ENCODE measurements at places on chromosomes 4 and X.

GRCh38 chr4:98794565-98795205 lies 134.2 kb downstream of the EIF4E start:
- H3K27ac ChIP-seq = no peak overlapping the region
- no peaks in the 10 kb centered on the region for H3K36me3 ChIP-seq
- no peaks in the 10 kb centered on the region for H3K27me3 ChIP-seq
- no peak for DNase-seq
- no peaks in the 10 kb centered on the region for H3K4me1 ChIP-seq

- no peak overlapping the region for H3K27ac ChIP-seq
- no peak overlapping the region for H3K4me3 ChIP-seq
- DNase-seq = no peak
- no peaks in the 10 kb centered on the region for H3K4me1 ChIP-seq
- H3K36me3 ChIP-seq = no peaks in the 10 kb centered on the region
These were observed 20.5 kb downstream of the ANOS1 start for GRCh38 chrX:8711401-8711800.

DNA sequence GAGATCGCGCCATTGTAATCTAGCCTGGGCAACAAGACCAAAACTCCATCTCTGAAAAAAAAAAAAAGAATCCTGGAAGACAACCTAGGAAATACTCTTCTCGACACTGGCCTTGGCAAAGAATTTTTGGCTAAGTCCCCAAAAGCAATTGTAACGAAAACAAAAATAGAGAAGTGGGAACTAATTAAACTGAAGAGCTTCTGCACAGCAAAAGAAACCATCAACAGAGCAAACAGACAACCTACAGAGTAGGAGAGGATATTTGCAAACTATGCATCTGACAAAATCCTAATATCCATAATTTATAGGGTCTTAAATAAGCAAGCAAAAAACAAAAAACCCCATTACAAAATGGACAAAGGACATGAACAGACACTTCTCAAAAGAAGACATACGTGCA lies 76.5 kb upstream of the DUSP21 start:
- H3K4me3 ChIP-seq = no peak overlapping the region
- H3K27me3 ChIP-seq = no peaks in the 10 kb centered on the region
- no peak for DNase-seq
- no peaks in the 10 kb centered on the region for H3K36me3 ChIP-seq

DNA sequence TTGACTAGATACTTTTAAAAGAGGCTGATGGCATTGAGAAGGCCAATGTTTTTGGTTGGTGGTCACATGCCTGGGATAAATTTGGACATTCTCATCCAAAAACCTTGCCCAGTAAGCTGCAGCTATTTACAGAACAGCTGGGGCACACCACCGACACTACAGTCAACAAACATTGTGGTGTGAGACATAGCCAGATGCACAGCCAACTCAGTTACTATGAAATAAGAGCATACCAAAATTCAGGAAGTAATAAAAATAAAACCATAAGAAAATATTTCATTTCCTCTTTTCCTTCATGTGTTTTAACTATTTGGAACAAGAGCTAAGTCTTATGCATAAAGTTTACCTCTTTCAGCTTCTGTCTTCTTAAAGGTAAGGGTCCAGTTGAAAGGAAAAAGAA lies 8.8 kb downstream of the PPM1K start:
- peaks cover 16% of the 10 kb centered on the region for H3K4me1 ChIP-seq
- H3K36me3 ChIP-seq = no peaks in the 10 kb centered on the region
- no peak for DNase-seq
- H3K27ac ChIP-seq = no peak overlapping the region
- H3K27me3 ChIP-seq = no peaks in the 10 kb centered on the region
- H3K4me3 ChIP-seq = no peak overlapping the region

DNA sequence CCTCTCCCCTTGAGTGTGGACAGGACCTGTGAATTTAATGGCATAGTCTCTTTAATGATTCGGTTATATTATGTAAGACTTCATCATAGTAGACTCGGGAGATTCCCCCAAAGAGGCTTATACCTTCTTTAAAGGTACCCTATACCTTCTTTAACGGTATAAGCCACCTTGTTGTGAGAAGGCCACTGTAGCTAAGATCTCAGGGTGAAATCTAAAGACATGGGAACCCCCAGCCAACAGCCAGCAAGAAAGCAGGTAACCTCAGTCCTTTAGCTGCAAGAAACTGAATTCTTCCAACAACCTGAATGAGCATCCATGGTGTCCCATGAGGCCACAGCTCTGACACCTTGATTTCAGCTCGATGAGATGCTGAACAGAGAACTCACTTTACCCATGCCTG lies 931 bp downstream of the DDX60 start:
- DNase-seq = no peak
- peak overlapping the region; percentile 88 for H3K4me3 ChIP-seq
- no peaks in the 10 kb centered on the region for H3K36me3 ChIP-seq
- H3K27me3 ChIP-seq = no peaks in the 10 kb centered on the region
- H3K4me1 ChIP-seq = peaks cover 3% of the 10 kb centered on the region

GRCh38 chr4:144715230-144715629 lies 69.3 kb downstream of the HHIP start:
- H3K36me3 ChIP-seq = no peaks in the 10 kb centered on the region
- no peak overlapping the region for H3K27ac ChIP-seq
- no peaks in the 10 kb centered on the region for H3K27me3 ChIP-seq
- H3K4me1 ChIP-seq = no peaks in the 10 kb centered on the region
- no peak overlapping the region for H3K4me3 ChIP-seq
- DNase-seq = no peak

- no peak overlapping the region for H3K27ac ChIP-seq
- H3K27me3 ChIP-seq = no peaks in the 10 kb centered on the region
- H3K4me3 ChIP-seq = no peak overlapping the region
- H3K36me3 ChIP-seq = no peaks in the 10 kb centered on the region
- DNase-seq = no peak
These were observed 45.1 kb upstream of the TSPAN7 start for GRCh38 chrX:38516196-38516774.

GRCh38 chrX:1902901-1903235 lies 288.0 kb downstream of the ASMT start:
- no peaks in the 10 kb centered on the region for H3K27me3 ChIP-seq
- H3K4me3 ChIP-seq = no peak overlapping the region
- no peak overlapping the region for H3K27ac ChIP-seq
- no peaks in the 10 kb centered on the region for H3K36me3 ChIP-seq
- no peaks in the 10 kb centered on the region for H3K4me1 ChIP-seq
- no peak for DNase-seq

- no peaks in the 10 kb centered on the region for H3K27me3 ChIP-seq
- H3K27ac ChIP-seq = no peak overlapping the region
- peak; percentile 14 for DNase-seq
- H3K36me3 ChIP-seq = no peaks in the 10 kb centered on the region
These were observed 13.8 kb downstream of the DGKQ start for GRCh38 chr4:959338-960139.

- H3K36me3 ChIP-seq = no peaks in the 10 kb centered on the region
- H3K27ac ChIP-seq = no peak overlapping the region
- peaks cover 4% of the 10 kb centered on the region for H3K4me1 ChIP-seq
- H3K27me3 ChIP-seq = no peaks in the 10 kb centered on the region
These were observed 341 bp upstream of the SLC2A9 start for GRCh38 chr4:10021653-10022023.

GRCh38 chrX:119607018-119607389 lies 780 bp upstream of the NKRF start:
- peak overlapping the region; percentile 87 for H3K27ac ChIP-seq
- no peaks in the 10 kb centered on the region for H3K27me3 ChIP-seq
- no peaks in the 10 kb centered on the region for H3K4me1 ChIP-seq
- no peaks in the 10 kb centered on the region for H3K36me3 ChIP-seq
- H3K4me3 ChIP-seq = peak overlapping the region; percentile 43

GRCh38 chr4:20249333-20249732 lies 2.4 kb upstream of the SLIT2 start:
- peaks cover 6% of the 10 kb centered on the region for H3K4me1 ChIP-seq
- H3K27me3 ChIP-seq = no peaks in the 10 kb centered on the region
- DNase-seq = no peak
- no peak overlapping the region for H3K27ac ChIP-seq

- no peaks in the 10 kb centered on the region for H3K27me3 ChIP-seq
- peaks cover 12% of the 10 kb centered on the region for H3K4me1 ChIP-seq
- H3K4me3 ChIP-seq = no peak overlapping the region
These were observed 124.0 kb downstream of the KIT start for GRCh38 chr4:54781756-54782155.

DNA sequence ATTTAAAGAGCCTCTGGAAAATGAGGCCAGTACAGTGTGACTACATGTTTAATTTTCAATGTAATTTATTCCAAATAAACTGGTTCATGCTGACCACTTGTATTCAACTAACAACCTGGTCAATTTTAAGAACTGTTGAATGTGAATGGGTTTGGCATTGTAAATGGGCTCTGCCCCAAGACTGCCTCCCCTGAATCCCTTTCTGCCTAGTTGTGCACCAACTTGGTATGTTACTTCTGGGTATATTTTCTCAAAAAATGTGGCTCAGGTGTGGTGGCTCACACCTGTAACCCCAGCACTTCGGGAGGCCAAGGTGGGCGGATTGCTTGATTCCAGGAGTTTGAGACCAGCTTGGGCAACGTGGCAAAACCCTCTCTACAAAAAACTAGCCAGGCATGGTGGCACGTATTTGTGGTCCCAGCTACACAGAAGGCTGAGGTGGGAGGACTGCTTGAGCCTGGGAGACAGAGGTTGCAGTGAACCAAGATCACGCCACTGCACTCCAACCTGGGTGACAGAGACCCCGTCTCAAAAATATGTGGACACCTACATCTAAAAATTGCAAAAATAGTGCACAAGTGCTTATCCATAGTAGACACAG lies 7.2 kb downstream of the RPL9 start:
- H3K4me1 ChIP-seq = peaks cover 8% of the 10 kb centered on the region
- H3K27me3 ChIP-seq = no peaks in the 10 kb centered on the region
- peaks cover 2% of the 10 kb centered on the region for H3K36me3 ChIP-seq
- DNase-seq = no peak
- no peak overlapping the region for H3K27ac ChIP-seq

- no peaks in the 10 kb centered on the region for H3K36me3 ChIP-seq
- H3K27me3 ChIP-seq = no peaks in the 10 kb centered on the region
- no peaks in the 10 kb centered on the region for H3K4me1 ChIP-seq
- H3K27ac ChIP-seq = no peak overlapping the region
- H3K4me3 ChIP-seq = no peak overlapping the region
- DNase-seq = no peak
These were observed 30.2 kb downstream of the ASB5 start for GRCh38 chr4:176238826-176239225.

DNA sequence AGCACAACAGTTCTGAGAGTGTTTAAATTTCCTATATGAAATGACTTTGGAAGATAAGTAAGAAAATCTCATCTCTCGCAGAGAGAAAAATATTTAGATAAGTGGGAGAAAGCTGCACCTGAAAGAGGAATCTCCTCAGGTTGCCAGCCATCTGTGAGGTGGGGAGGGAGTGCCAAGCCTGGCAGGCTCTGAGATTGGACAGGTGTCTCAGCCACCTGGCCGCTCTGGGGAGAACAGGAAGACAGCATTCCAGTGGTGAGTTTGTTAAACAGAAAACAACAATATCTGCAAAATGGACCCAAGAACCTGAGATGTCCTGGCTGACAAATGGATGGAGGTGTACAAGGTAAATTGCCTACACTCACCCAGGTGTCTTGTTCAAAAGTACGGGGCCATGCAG lies 31.3 kb downstream of the EMCN start:
- no peak for DNase-seq
- H3K27ac ChIP-seq = no peak overlapping the region
- H3K4me3 ChIP-seq = no peak overlapping the region
- no peaks in the 10 kb centered on the region for H3K36me3 ChIP-seq
- H3K4me1 ChIP-seq = no peaks in the 10 kb centered on the region
- no peaks in the 10 kb centered on the region for H3K27me3 ChIP-seq

DNA sequence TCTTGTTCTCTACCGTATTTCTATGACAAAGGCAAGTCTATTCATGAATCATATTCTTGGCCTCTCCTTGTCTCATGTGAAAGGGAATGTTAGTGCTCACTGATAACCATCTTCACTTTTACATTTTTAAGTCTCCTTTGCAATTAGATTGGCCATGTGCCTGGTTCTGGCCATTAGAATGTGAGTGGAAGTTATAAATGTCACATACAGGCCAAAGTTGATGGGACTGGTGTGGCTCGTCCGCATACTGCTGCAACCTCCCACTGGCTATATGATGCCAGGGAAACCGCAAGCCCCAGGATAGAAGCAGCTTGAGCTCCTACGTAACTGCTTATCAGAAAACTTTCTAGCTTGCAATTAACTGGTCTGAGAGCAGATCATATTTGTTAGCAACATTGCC lies 86.1 kb downstream of the MAGEC1 start:
- no peaks in the 10 kb centered on the region for H3K4me1 ChIP-seq
- H3K4me3 ChIP-seq = no peak overlapping the region
- no peak for DNase-seq
- no peaks in the 10 kb centered on the region for H3K36me3 ChIP-seq
- H3K27me3 ChIP-seq = no peaks in the 10 kb centered on the region

- no peak overlapping the region for H3K27ac ChIP-seq
- no peaks in the 10 kb centered on the region for H3K4me1 ChIP-seq
- no peak for DNase-seq
- H3K36me3 ChIP-seq = no peaks in the 10 kb centered on the region
- H3K4me3 ChIP-seq = no peak overlapping the region
These were observed 41.3 kb upstream of the SPP1 start for GRCh38 chr4:87934157-87934704.

DNA sequence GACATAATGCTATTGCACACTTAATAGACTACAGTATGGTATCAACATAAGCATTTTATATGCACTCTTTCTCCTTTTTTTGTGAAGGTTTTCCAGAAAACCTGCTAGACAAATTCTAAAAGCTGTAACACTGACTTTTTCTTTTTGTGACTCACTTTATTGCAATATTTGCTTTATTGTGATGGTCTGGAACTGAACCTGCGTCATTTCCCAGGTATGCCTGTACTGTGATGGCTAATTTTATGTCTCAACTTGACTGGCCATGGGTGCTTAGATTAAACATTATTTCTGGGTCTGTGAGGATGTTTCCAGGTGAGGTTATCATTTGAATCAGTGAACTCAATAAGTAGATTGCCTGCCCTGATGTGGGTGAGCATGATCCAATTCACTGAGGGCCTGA lies 35.5 kb upstream of the LAMP2 start:
- H3K27ac ChIP-seq = no peak overlapping the region
- no peak overlapping the region for H3K4me3 ChIP-seq
- H3K36me3 ChIP-seq = no peaks in the 10 kb centered on the region
- no peak for DNase-seq

- H3K36me3 ChIP-seq = no peaks in the 10 kb centered on the region
- no peaks in the 10 kb centered on the region for H3K27me3 ChIP-seq
- no peak for DNase-seq
These were observed 122.5 kb upstream of the IL15 start for GRCh38 chr4:141513866-141514265.

DNA sequence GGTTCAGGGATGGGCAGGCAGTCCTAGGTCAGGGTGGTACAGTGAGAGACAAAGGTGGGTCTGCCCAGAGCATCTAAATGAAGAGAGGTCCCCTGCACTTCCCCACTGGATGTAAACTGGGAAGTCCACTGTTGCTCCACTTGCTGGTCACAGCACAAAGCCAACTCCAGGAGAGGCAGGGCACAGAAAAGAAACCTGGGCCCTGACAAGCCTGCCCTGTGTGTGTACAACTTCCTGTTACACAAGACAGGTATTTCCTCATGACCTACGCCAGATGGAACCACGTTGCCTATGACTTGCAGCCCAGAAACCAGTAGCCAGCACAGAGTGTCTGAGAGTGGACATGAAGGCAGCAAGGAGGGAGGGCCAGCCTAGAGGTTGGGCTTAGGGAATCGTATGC lies 161.8 kb downstream of the SH3KBP1 start:
- no peak overlapping the region for H3K27ac ChIP-seq
- H3K27me3 ChIP-seq = no peaks in the 10 kb centered on the region
- no peaks in the 10 kb centered on the region for H3K36me3 ChIP-seq
- H3K4me1 ChIP-seq = no peaks in the 10 kb centered on the region

Measured in ovary (tissue), 10 donors.